ENCODE measurements at places on chromosomes 4 and X.
A peak's percentile ranks its signal among the peaks of the same experiment; 100 is the strongest.

- DNase-seq = no peak
Measured at GRCh38 chr4:44740201-44740600, 13.8 kb upstream of the GNPDA2 start.

DNA sequence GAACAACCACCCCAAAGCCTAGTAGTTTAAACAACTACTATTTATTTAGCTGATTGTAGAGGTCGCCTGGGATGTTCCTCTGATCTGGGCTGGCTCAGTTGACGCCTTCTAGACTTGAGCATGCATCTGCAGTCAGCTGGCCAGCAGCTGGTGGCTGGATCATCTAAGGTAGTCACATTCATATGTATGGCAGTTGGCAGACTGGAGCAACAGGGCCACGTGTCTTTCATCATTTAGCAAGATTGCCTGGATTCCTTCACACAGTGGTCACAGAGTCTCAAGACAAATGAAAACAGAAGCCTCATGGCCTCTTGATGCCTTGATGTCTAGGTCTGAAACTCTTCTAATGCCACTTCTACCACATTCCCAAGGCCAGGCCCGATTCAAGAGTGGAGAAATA, 220.6 kb upstream of the S100G start:
- no peak for DNase-seq

- DNase-seq = no peak
Measured at GRCh38 chr4:183300070-183300469, 20.0 kb downstream of the CLDN22 start.

DNA sequence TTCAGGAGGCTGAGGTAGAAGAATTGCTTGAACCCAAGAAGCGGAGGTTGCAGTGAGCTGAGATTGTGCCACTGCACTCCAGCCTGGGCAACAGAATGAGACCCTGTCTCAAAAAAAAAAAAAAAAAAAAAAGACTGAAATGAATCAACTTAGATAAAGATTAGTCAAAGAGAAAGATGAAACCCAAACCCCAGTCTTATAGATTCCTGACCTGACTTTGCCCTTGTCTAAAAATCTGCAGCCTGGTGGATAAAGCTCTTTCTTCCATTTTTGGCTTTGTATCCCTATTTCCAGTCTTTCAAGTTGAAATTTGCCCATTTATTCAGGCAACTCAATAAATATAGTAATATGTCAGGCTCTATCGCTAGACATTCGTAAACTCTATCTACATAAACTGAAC, 39.3 kb upstream of the SPINK2 start:
- no peak for DNase-seq

DNA sequence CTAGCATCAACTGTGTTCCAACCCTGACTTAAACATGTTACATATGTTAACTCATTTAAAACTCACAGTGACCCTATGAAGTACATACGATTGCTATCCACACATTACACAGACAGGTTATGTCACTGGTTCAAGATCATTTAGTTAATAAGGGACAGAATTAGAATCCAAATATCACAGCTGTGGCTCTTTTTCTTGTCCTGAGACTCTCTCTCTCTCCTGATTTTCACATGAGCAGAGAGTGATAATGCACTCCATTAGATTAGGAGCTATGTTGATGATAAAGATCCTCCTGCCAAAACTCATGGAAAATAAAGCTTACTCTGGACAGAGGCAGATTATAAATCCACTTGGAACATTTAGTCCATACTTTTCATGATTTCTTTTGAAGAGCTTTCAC, 408.3 kb downstream of the PPARGC1A start:
- DNase-seq = no peak

DNA sequence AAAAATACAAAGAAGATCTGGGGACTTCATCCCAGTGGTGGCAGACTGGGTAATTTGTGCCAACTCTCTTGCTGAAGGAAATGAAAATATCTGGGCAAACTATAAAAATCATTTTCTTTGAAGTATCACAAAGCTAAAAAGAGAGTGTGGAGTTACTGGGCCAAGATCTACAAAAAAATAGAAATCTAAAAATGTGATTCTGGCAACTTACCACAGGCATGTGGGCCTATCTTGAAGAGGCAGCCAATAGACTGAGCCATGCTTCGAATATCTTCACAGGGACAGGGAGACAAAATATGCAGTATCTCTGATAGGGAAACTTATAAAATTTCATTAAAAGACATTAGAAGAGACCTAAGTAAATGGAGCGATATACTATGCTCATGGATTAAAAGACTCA, 168.8 kb downstream of the RCHY1 start:
- DNase-seq = no peak

GRCh38 chr4:6909970-6910339, 329 bp downstream of the TBC1D14 start:
- peak; percentile 16 for DNase-seq

DNA sequence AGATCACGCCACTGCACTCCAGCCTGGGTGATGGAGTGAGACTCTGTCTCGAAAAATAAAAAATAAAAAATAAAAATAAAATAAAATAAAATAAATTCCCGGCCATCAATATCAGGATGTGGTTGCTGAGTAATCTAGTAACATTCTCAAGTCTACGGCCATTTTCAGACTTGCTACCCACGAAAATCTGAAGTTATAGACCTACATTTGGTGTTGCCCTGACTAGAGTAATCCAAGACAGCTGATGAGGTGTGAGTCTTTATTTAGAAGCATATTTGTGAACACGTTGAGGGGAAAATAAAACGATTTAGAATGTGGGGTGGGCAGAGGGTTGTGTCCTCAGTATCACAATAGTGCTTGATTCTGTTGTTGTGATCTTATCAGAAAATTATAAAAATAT, 130.2 kb upstream of the MID1 start:
- DNase-seq = no peak

DNA sequence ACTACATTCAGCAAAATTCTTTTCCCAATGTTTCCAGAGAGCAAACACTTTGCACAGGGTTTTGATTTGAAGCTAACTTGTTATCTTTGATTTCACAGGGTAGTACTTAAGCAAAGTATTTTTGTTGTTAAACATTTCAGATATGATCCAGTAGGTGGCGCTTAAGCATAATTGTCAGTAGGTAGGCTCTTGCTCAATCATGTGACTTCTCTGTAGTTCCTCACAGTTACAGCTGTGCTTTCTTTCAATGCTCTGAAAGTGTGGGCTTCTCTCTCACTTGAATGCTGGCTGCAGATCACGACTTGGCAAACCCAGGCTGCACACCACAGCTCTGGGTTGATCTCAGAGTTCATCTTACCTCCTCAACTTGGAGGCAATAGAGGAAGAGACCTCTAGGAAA, 1016.5 kb downstream of the SH3BGRL start:
- no peak for DNase-seq

DNA sequence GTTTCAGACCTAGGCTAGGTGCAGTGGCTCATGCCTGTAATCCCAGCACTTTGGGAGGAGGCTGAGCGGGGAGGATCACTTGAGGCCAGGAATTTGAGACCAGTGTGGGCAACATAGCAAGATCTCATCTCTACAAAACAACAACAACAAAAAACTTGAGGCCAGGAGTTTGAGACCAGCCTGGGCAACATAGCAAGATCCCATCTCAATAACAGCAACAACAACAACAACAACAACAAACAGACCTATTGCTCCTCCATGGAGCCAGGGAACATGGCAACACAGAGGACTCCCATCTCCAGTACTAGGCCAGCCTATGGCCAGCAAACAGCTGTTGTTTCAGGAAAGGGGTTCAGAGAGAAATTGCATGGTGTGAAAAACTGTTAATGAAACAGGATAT, 43.4 kb downstream of the SLC16A2 start:
- DNase-seq = no peak

DNA sequence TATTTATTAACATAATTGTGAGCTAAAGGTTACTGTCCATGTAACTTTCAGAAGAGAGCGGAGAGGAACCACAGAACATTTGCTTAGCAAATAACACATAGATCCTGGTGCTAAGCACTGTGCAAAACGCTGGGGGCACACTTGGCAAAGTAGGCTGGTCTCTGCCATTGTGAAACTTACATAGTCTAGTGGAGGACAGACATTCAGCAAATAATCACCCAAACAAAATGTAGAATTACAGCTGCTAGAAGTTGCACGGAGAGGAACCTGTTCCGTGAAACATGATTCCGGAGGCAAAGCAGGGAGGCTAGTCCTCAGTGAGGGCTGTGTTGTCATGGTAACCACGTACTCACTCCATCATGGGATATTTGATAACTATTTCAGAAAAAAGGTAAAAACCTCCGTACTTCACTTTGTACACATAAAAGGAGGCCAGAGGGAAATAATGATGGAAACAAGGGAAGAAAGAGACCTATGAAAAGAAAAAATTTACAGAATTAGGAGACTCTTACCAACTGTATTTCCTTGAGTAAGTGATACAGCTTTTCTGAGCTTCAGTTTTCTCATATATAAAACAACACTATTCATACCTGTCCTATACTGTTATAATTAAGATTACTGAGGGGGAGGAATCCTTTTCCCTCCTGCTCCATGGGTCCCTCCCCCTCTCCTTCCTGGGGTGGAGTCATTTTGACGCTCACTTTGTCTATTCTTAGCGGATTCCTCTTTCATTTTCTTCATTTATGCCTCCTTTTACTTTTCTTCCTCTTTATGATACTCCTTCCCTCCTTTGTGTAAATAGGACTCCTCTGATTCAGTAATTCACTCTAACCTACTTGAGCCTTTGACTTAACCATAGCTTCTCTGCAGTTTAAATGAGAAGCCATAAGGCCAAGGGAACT, 825 bp upstream of the RASGEF1B start:
- no peak for DNase-seq

DNA sequence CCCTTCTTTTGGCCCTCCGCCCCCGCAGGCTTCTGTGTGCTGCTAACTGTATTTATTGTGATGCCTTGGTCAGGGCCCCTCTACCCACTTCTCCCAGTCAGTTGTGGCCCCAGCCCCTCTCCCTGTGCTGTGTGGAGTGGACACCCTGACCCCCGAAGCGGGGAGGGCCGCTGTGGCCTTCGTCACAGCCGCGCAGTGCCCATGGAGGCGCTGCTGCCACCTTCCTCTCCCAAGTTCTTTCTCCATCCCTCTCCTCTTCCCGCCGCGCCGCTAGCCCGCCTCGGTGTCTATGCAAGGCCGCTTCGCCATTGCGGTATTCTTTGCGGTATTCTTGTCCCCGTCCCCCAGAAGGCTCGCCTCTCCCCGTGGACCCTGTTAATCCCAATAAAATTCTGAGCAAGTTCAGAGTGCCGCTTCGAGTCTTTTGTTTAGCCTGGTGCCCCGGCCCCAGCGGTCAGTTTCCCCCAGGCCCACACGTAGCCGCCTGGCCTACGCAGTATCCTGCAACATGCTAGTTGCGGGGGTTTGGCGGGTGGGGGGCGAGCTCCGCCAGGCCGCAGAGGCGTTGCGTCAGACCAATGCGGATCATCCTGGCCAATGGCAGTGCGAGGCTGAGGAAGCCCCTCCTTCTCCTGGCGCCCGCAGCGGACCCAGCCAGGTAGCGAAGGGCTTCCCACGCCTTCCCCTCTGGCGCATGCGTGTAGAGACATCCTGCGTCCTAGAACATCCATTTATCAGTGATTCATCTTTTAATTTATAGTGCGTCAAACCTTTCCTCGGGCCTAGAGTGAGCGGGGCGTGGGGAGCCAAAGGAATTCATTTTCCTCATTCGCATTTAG, 5.6 kb upstream of the KANTR start:
- DNase-seq = peak; percentile 91

DNA sequence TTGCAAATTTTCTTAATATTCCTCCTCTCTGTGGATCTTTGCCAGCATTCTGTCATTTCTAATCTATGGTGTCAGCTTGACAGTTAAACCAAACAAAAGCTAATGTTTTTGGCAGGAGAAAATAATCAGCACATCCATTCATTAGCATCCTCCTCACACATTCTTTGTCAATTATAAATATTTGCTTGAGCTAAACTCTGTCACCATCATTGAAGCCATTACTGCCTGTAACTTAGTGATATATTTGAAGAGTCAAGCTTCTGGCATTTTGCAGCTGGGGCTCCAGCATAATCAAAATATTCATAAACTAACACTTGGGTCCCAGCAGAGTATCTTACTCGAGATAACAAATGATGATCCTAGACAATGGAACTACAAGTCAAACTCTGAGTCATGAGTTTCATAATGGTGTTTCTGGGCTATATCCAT, 126.1 kb downstream of the EIF4E start:
- no peak for DNase-seq

DNA sequence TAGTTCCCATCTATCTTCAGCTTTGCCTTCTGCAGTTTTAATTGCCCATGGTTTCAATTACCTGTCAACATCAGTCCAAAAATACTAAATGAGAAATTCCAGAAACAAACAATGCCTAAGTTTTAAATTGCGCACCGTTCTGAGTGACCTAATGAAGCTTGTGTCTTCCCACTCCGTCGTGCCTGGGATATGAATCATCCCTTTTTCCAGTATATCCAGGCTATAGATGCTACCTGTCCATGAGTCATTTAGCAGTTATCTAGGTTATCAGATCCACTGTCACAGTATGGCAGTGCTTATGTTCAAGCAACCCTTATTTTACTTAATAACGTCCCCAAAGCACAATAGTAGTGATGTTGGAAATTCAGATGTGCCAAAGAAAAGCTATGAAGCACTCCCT, 363.6 kb upstream of the FAM241A start:
- no peak for DNase-seq

GRCh38 chr4:8308144-8308543, 38.6 kb downstream of the HTRA3 start:
- DNase-seq = no peak

GRCh38 chr4:119059221-119059620, 76.4 kb upstream of the MYOZ2 start:
- DNase-seq = no peak

DNA sequence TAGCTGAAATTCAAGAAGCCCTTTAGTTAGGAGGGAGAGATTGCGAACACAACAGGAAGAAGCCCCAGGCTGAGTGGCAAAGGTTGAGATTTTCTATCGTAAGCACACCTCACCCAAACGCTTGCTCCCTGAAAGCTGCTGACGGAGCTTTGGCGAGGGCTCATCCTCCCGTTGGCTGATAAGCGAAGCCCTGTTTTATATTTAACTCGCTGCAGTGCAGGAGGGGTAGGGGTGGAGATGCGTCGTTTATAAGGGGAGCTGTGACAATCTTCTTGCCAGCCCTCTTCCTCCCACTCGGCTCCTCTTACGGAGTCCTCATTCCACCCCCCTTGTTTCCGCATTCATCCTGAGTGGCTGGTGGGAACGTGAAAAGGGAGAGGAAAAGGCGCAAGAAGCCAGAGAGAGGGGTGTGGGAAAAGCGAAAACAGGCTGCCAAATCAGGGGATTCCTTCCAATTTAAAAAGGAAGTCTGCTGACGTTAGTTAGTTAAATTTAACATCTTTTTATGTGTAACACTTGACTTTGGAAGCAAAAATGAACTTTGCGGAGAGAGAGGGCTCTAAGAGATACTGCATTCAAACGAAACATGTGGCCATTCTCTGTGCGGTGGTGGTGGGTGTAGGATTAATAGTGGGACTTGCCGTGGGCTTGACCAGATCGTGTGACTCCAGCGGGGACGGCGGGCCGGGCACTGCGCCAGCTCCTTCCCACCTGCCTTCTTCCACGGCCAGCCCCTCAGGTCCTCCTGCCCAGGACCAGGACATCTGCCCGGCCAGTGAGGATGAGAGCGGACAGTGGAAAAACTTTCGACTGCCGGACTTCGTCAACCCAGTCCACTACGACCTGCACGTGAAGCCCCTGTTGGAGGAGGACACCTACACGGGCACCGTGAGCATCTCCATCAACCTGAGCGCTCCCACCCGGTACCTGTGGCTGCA, at the start of gene ENPEP:
Gene ENPEP (plus strand): TSS at position 275 of the 938 bp plus-strand sequence. CDS start 260 bp downstream, at position 535.
- no peak for DNase-seq

All from CD4-positive, alpha-beta T cell treated with Interferon alpha-2 for 1 hour (primary cell).